ENCODE measurements at places on chromosomes 12 and 14.
A peak's percentile ranks its signal among the peaks of the same experiment; 100 is the strongest.

DNA sequence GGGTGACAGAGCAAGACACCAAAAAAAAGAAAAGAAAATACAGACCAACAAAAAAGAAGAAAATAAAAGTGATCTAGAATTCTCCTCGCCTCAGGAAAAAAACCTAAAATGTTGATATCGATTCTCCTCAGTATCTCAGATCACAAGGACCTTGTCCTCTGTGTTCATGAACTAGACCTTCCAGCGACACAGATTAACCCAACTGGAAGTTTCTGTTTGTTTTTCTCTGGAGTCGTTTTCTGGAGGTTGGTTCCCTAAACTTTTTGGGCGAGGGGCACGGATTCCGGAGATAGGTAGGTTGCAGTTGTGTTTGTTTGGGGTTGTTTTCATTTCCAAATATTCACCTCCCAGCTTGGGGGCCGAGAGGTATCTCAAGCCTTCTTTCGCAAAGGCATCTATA, 559 bp upstream of the RFC5 start:
- no peak for DNase-seq

- DNase-seq = no peak
These were observed 11.3 kb downstream of the CACNA1C start for GRCh38 chr12:2064071-2064507.

DNA sequence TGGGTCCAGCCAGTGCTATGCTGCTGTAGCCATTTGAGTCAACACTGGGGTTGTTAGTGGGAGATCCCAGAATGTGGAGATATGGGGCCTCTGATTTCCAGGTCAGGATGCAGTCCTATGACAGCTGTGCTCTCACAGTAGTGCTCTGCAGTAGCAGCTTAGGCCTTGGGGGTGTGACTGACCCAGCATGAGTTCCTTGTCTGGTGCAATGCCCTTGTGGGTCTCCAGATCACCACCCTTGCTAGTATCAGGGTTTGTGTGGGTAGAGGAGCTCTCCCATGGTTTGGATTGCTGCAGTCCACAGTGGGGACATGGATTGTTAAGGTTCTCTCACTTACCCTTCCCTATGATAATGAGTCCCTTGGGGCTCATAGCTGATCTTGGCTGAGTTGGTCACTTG, 113.7 kb downstream of the RAD51B start:
- DNase-seq = no peak

DNA sequence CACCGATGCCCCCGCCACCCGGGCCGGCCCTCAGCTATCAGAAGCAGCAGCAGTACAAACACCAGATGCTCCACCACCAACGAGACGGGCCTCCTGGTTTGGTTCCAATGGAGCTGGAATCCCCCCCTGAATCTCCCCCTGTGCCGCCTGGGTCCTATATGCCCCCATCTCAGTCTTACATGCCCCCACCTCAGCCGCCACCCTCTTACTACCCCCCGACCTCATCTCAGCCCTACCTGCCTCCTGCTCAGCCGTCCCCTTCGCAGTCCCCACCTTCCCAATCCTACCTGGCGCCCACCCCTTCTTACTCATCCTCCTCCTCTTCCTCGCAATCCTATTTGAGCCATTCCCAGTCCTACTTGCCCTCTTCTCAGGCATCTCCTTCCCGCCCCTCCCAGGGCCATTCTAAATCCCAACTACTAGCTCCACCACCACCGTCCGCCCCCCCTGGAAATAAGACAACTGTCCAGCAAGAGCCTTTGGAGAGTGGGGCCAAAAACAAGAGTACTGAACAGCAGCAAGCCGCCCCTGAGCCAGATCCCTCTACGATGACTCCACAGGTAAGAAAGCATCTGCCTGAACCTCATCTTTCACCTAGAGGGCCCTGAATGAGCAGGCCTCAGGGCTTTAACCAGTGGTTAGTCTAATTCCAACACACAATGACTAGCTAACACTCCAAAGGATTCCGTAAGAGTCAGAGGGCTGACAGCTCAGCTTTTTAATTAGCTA, 851 bp downstream of the YLPM1 start:
- peak; percentile 46 for DNase-seq

DNA sequence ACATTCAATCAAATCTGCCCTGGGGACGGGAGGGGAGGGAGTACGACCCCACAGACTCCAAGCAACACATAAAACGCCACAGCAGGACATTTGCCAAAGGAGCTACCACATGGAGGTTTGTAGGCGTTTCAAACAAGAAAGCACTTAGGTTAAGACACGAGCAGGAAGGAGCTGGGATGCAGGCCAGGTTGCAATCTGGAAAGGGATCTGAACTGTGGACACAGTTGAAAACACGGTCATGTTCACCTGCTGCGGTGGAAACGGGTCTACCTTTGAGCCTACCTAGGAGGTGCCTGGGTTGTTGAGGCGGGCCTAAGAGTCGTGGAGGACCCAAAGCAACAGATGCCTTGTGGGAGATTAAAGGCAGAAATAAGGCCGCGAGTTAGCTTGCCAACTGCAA, 18.4 kb downstream of the PRKAB1 start:
- no peak for DNase-seq

- DNase-seq = peak; percentile 6
These were observed 80.8 kb downstream of the ANO2 start for GRCh38 chr12:5864301-5864700.

DNA sequence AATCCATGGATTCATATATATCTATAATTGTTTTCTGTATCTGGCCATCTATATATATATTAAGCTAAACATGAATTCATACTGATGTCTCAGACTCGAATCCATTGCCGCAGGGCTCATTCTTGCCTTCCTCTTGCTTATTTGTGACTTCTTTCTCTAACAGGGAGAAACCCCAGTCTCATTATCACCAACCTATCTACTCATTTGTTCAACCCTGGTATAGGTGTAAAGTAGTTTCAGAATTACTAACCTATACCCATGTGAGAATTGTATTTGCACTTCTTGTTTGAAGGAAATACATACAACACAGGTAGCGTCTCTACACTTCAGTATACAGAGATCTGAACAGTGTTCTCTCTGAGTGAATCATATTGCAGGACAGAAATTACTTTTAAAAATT, 77.7 kb downstream of the PTPN11 start:
- DNase-seq = no peak

DNA sequence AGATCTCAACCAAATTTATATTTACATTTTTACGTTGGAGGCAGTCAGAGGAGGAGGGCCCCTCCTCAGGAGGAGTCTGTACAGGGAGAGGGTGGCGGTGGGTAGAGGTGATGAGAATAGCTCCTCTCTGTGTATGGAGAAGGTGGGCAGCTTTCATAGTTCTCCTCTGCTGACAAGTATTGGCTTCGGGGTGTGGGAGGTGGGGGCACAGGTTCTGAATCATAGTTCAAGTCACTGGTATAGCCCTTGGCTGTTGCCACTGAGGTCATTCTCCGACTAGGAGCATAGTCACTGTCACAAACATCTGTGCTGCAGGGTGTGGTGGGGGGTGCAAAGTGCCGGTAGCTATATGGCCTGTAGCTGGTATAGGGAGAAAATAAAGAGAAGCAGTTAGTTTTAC, 50.3 kb downstream of the BCL2L14 start:
- no peak for DNase-seq

- no peak for DNase-seq
These were observed 80.0 kb downstream of the SINHCAF start for GRCh38 chr12:31245822-31246469.

DNA sequence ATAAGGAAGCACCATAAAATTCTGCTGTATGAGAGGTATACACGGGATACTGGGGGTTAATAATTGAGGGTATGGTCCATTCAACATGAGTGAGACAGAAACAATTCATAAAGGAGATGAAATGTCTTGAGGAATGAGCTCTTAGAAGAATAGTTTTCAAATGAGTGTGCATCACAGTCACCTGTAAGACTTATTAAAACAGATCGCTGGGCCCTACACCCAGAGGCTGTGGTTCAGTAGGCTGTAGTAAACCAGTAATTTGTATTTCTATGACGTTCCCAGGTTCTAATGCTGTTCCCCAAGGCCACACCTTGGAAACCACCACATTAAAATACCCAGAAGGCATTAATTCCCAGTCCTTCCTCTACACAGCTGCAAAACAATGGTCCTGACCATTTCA, 49.6 kb downstream of the CAND1 start:
- DNase-seq = no peak

DNA sequence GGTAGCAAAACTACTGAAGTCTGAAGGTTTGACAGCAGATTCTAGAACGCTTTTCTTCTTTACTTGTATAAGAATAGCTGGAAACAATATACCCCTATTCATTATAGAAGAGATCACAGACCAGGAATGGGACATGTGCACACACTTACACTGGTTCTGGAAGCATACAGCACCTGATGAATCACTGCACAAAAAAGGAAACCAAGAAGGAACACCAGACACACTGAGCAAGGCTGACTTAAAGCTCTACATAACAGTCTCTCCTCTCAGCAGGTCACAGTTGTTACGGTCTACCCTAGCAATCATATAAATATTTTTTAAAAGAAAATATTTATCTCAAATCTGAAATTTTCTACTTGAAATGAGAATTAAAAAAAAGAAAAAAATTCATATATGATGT, 13.5 kb downstream of the ATP2B1 start:
- no peak for DNase-seq

DNA sequence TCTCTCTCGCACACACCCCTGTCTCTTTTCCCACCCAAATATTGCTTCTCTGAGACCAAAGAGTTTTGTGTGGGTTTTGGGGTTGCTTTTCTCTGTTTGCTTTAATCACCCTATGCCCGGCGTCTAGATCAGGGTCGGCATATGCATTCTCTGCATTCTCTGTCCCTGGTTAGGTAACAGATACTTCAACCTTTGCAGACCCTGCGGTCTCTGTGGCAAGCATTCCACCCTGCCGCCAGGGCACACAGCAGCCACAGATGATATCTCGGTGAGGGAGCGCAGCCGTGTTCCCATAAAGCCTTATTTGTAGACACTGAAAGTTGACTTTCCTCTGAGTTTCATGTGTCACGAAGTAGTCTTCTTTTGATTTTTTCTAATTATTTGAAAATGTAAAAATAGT, 110.4 kb upstream of the FZD10 start:
- no peak for DNase-seq

DNA sequence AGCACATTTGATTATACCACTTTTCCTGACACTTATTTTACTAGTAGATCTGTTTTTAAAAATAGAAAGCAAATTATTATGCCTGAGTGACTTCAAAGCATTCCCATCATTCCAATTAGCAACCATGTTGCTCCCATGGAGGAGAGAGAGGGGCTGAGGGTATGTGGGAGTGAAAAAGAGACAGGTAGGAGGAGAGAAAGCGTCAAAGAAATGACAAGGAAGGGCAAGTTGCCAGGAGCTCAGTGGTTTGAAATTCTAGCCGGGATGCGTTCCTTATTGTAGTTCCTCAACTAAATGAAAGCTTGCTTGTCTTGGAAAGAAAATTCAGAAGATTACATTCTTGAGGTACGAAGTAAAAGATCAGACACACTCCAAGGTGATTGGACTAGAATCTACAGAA, 92.4 kb upstream of the PKP2 start:
- DNase-seq = peak; percentile 24

- peak; percentile 10 for DNase-seq
These were observed 123.6 kb downstream of the SCARB1 start for GRCh38 chr12:124739953-124740561.
